HL-60 (cell line): ENCODE measurements at places on chromosomes 2 and 18.

GRCh38 chr2:19228715-19229114 is 129.7 kb downstream of the OSR1 start:
- no peak for DNase-seq

- no peak for DNase-seq
These were observed 15.0 kb downstream of the ELAC1 start for GRCh38 chr18:50982802-50983179.

- no peak for DNase-seq
These were observed 191.2 kb upstream of the CDH19 start for GRCh38 chr18:66795051-66795450.

GRCh38 chr2:200405599-200406298 is 99.3 kb downstream of the SPATS2L start:
- no peak for DNase-seq

- DNase-seq: no peak
These were observed 39.7 kb downstream of the RFX8 start for GRCh38 chr2:101435001-101435862.

GRCh38 chr2:26150243-26150642 is 22.6 kb upstream of the GAREM2 start:
- no peak for DNase-seq

GRCh38 chr2:36670881-36671595 is 25.5 kb upstream of the VIT start:
- no peak for DNase-seq

DNA sequence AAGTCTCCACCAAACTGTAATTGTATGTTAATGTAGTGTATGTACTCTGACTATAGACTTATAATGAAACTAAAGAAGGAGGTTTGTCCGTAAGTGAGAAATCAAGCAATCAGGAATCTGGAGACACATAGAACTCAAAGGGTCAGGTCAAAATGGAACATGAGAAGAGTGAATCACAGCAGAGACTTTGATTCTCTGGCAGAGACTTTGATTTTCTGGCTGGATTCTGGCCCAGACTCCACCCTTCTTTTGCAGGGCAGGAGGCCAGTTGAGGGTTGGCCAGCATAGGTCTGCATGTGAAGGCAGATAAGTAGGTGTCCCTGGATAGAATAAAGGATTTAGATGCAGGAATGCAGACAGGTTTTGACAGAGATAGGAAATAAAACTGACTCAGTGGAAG is 11.0 kb upstream of the NCKAP5 start:
- DNase-seq: no peak

GRCh38 chr2:74079522-74080341 is 68.0 kb downstream of the BOLA3 start:
- DNase-seq: peak; percentile 42

DNA sequence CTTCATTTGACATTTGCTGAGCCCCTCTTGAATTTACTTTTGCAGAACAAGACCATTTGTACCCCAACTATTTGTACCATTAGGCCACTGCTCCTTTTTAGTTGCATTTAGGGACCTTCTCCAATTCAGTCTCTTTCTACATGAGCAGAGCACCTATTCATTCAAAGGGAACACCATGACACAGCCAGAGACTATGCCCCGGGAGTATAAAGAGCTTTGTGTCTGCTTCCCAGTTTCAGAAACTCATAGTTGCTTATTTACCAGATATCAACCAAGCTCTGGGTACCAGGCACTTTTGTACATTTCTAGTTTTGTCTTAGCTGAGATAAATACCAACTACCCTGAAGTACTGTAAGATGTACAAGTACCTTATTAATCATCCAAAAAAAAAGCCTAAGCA is 269.1 kb upstream of the SIX3 start:
- DNase-seq: no peak

DNA sequence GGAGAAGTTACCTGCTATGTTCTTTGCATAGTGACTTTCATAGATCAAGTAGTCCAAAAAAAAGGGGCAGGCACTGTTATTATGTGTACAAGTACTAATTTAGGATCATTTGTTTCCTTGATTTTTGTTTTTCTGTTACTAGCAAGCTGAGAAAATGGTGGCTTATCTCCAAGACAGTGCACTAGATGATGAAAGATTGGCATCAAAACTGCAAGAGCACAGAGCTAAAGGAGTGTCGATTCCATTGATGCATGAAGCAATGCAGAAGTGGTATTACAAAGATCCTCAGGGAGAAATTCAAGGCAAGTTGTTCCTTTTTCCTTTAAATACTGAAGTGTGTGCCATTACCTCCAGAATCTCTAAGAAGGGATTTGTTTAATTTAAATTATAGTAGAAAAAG is 19.6 kb upstream of the KCNJ13 start:
- DNase-seq: no peak

- no peak for DNase-seq
These were observed 3.3 kb upstream of the C18orf32 start for GRCh38 chr18:49490246-49490762.
